ENCODE measurements at places on chromosomes 4 and X.

GRCh38 chr4:118969359-118969758 is 80.7 kb downstream of the SYNPO2 start:
- peak; percentile 63 for DNase-seq

DNA sequence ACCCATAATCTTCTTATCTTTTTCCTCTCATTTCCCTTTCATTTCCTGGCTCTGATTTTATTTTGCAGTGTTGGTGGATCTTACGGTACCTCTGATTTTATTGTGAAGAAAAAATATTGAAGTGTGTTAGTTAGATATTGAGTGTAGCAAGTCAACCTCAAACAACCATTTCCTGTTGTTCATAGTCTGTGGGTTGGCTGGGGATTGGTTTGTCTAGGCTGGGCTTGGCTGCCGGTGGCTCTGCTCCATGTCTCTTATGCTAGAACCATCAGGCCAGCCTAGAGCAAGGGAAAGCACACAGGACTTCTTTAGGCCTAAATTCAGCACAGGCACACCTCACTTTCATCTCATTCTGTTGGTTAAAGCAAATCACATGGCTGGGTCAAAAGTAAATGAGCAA is 383.1 kb upstream of the LCORL start:
- no peak for DNase-seq

DNA sequence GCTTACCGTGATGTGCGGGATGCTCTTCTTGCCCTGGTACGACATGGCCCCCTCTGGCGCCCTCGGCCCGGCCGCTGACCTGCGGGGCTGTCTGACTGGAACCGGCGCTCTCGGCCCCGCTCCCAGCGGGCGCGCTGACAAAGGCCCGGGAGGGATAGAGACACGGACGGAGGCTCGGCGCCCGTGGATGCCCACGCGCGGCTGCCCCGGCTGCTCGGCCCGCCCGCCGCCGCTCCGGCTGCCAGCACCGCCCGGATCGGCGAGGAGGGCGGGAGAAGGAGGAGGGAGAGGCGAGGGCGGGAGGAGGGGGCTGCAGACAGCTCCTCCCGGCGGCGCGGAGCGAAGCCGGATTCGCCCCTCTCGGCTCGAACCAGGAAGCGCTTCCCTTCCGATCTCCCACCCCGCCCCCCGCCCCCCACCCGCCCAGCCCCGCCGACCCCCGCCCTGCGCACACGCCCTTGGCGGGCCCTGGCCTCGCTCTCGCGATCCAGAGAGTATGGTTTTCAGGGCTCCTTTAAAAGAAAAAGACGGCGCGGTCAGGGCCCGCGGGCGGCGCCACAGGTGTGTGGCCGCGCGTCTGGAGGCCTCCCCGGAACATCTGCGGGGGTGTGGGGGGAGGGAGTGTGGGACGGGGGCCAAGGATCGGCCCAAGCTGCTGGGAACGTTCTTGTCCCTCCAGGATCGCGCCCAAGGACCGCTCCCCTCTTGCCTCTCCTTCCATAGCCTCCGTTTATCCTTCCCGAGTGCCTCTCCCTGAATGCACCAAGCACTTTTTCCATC is 4.5 kb downstream of the CRMP1 start:
- DNase-seq: no peak

DNA sequence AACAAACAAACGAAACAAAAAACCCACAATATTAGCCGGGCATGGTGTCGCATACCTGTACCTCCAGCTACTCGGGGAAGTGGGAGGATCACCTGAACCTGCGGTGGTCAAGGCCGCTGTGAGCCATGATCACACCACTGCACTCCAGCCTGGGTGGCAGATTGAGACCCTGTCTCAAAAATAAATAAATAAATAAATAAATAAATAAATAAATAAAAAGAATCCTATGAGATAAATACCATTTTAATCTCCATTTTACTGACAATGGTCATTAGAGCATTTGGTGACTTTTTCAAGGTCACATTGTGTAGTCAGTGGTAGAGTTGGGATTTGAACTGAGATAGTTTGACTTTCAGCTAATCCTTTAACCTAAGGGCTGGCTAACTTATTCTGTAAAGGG is 11.4 kb downstream of the TRPC5 start:
- DNase-seq: no peak

DNA sequence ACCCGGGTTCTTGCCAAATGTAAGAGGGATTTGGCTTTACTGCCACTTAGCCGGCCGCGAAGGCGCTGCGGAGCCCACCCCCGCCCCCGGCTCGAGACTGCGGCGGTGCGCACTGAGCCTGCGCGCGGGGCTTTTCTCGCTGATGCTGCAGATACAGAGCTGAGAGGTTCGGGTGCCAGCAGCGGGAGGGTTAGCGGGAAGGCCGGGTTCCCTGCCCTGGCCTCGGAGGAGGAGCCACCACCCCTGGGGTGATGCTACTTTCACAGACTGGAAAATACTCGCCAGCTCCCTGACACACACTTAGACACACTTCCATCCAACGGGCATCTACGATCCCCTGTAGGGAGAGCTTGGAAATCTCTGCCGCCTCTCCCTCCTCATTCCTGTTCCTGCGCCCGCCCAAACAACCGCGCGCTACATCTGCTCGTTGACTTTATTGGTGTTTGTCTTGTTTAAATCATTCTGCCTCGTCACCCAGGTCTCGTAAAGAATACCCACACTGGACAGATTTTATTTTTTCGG is 2.1 kb upstream of the PCDH7 start:
- DNase-seq: no peak

DNA sequence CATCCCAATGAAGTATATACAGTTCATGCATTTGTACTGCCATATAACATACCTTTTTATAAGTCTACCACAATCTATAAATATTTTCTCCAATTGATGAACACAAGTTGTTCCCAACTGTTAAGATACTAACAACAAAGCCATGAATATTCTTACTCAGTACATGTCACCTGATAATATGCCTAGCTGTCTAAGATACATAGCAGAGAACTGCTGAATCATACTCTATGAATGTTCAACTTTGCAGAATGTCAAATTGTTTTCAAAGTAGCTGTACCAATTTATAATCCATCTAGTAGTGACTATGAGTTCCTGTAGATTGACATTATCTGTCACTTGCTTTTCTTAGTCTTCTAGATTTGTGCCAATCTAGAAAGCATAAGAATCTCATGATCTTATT is 84.9 kb downstream of the RAB28 start:
- peak; percentile 28 for DNase-seq

DNA sequence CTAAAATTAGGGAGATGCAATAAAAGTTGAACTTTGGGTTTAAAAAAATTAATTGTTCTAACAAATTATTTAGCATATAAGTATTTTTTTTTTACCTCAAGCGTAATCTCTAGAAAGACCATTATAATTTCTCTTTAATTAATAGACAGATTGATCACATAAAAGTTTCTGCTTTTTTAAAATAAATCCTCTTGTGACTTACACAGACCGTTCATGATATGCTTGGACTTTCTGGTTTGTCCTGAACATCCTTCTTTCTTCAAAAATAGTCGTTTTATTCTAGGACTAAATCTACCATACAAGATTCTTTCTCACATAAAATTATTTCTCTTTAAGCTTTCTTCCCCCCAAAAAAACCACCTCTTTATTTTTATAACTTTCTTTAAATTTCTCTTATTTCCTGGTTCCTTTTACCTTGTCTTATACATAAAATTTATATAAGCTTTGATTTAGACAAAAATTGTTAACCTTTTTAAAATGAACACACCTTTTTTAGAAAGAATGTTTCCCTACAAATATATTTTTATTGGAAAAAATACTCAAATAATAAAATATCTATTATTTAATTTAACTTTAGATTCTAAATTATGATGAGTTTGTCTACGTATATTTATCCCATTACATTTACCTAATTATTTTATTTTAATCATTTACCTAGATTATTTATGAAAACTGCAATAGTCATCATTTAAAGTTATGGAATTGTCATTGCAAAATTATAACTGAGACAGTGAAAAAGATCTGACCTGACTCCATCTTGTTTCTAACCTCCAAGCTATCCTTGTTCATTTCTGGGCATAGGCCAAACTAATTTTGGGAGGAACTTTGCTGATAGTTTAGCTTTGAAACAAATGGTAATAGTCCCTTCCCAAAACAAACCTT is 37.6 kb downstream of the PGRMC2 start:
- no peak for DNase-seq

DNA sequence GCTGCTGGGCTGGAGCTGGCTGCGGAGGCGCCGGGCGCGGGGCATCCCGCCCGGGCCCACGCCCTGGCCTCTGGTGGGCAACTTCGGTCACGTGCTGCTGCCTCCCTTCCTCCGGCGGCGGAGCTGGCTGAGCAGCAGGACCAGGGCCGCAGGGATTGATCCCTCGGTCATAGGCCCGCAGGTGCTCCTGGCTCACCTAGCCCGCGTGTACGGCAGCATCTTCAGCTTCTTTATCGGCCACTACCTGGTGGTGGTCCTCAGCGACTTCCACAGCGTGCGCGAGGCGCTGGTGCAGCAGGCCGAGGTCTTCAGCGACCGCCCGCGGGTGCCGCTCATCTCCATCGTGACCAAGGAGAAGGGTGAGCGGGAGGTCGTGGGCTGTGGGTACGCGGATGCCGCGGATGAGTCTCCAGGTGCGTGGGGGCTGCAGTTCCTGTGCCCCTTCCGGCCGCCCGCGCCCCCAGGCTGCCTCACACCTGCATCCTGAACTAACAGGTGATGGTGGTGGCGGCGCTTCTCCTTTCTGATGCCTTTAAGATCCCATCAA is 499 bp downstream of the CYP2U1 start:
- DNase-seq: no peak

DNA sequence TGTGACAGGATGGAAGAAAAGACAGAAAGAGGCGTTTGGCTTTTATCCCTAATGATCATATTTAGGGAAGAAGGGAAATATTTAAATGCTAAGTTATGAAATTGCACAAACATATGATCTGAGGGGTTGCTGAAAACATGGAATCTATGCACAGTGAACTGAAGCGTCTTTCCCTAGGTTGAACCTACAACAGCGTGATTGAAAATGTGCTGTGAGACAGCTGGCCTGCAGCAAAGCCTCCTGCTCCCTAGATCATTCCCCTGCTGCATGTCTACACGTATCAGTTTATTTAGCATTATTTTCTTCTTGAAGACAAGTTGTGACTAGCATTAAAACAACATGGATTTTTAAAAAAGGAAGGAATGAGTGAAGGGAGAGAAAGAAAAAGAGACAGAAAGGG is 272.5 kb upstream of the TRAM1L1 start:
- no peak for DNase-seq

DNA sequence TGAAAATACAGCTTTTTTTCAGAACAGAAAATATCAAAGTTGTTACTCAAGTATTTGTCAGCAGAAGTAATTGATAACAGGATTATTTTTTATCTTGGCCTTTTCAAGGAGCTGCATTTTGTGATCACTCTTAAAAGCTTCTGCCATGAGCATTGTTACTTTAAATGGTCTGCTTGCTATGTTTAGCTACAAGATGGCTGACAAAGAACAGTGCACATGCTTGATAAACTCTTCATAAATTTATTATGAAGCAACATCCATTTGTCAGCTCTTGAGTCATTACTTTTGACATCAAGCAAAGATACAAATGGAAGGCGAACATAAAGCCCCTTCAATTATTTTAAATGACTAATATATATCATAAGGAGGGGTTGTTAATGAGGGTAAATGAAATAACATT is 205.4 kb upstream of the RPS6KA3 start:
- DNase-seq: no peak

DNA sequence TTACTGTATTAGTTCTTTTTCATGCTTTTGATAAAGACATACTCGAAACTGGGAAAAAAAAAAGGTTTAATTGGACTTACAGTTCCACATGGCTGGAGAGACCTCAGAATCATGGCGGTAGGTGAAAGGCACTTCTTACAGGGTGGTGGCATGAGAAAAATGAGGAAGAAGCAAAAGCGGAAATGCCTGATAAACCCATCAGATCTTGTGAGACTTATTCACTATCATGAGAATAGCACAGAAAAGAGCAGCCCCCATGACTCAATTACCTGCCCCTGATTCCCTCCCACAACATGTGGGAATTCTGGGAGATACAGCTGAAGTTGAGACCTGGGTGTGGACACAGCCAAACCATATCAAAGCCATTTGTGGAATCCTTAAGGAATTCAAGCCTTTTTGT is 1238.9 kb downstream of the ADGRL3 start:
- no peak for DNase-seq

DNA sequence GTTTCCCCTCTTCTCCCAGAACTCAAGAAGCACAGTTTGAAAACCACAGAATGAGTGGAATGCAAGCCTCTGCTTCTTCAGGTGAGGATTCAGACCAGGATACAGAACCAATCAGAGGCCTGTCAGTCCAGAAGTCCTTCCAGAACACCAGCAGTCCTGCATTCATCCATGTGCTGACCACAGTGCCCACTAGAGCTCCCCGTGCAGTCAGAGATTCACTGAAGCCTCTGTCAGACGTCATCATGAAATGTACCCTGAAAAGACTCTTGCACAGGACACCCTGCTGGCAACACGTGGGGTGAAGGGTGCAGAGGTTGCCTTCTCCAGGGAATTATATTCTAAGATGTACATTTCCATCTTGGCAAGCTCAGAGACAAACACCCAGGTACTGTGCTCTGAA is 75.9 kb upstream of the LSM6 start:
- no peak for DNase-seq

GRCh38 chr4:57159866-57160265 is 49.7 kb upstream of the IGFBP7 start:
- DNase-seq: no peak

GRCh38 chrX:7085879-7086278 is 61.6 kb upstream of the STS start:
- no peak for DNase-seq
